Urinary bladder (tissue), 4 donors: ENCODE measurements at places on chromosomes 16 and 17. TPM values are rescaled to one million over a fixed set of nuclear protein-coding genes. Genes with fewer than 3 reads are reported as not detected.

The CCL18 gene
- polyA plus RNA-seq = 1.5 TPM

The IL34 gene
- polyA plus RNA-seq = 2.8 TPM

DNA sequence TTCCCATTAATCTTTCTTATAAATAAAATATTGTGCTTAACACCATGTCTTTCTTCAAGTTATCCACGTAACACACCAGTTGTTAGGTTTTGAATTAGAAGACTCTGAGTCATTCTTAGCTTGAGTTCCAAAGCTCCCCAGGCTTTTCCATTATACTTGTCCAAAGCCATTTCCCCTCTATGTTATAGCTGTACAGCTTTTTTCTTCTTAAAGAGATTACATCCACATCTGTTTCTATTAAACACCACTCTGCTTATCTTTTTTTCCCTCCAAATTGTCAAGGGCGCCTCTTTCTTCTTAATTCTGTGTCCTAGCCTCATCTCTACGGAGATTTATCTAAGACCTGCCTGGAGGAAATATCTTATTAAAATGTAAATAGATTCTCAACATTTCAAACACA is 139.4 kb upstream of the CPHXL start:
- DNase-seq = no peak

DNA sequence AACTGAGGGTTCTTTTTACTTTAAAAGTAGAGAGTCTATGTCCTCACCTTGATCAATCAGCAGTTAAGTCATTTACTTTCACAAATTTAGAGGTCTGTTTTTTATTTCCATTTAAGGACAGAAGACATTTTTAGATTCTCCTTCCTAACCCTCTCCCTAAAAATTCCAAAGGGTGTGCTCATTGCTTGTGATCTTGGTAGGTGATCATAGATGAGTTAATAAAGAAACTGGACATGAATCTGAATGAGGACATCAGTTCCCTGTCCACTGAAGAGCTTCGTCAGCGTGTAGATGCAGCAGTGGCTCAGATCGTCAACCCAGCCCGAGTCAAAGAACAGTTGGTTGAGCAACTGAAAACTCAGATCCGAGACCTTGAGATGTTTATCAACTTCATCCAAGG is 8.8 kb downstream of the RUNDC1 start:
- no peak for DNase-seq
